ENCODE measurements at places on chromosomes 4 and X.

- DNase-seq, result no peak
Measured at GRCh38 chr4:22414833-22415232, 101.0 kb downstream of the ADGRA3 start.

DNA sequence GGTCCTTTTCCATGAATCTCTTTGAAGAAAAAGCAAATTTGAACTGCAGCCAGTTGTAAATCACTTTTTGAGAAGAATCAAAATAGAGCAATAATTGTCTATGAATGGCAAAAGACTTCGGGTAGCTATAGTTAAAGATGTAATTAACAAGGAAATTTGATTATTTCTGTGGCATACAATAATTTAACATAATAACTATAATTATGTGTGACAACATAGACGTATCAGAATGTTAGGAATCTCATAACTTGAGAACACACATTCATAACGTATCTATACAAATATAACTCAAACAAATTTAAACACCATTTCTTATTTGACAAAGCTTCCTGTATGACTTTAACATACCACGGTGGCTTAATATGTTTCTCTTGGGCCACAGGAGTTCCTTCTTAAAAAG is 36.0 kb upstream of the NSG1 start:
- DNase-seq, result no peak

DNA sequence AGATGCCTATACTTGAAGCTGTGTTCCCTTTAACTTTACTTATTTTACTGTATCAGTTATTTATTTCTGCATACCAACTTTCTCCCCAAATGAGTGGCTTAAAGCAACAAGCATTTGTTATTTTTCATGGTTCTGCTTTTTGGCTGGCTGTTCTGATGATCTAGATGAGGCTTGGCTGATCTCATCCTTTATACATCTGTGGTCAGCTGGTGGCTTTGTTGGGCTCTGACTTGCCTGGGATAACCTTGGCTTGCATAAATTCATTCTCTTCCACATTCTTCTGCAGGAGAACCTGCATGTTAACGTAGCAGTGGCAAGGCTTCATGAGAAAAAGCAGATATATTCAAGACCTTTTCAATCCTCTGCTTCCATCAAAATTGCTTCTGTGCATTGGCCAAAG is 1317.6 kb downstream of the ADGRL3 start:
- DNase-seq, result no peak

DNA sequence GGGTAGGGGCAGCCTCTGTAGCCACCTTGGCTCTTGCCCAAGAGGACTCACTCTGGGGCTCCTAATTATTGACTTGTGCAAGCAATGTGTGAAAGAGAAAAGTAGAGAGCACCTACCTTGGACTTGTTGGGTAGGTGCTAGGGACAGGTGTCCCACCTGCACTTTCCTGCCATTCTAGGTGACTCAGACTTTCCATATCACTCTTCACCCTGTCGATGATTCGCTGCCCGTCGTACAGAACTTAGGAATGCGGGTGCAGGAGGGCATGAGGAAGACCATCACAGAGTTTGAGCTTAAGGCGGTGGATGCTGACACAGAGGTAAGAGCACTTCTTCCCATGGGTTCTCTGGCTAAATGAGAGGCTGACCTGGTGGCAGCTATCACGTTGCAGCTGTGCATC is 87.3 kb upstream of the ANXA3 start:
- no peak for DNase-seq

GRCh38 chr4:2728221-2728620 is 27.9 kb downstream of the TNIP2 start:
- no peak for DNase-seq

DNA sequence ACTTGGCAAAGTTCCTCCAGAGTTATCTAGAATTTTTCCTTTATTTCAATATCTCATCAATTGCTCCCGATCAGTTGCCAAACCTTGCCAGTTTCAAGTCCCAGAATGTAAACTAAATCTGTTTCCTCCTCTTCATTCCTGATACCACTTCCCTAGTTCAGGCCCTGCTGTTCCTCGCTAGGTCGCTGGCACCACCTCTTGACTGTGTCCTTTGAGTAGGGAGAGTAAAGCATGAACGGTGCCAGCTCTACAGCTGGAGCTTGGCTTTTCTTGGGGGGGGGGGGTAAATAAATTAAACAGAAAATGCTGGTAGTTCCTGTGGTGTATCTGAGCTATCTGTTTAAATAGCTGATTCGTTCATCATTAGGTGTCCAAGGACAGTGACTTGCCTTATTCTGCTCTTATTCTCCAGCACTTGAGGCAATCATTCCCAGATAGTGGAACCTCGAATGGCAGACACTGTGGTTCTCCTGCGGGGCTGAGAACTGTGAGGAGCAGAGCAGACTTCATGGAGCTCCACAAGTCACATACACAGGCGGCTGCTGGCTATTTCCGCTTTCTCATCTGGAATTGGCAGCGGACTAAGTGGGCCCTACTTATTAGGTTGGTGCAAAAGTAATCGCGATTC is 168.3 kb upstream of the FAT1 start:
- DNase-seq, result no peak

- DNase-seq, result no peak
Measured at GRCh38 chrX:2600564-2600963, 90.5 kb upstream of the CD99 start.

DNA sequence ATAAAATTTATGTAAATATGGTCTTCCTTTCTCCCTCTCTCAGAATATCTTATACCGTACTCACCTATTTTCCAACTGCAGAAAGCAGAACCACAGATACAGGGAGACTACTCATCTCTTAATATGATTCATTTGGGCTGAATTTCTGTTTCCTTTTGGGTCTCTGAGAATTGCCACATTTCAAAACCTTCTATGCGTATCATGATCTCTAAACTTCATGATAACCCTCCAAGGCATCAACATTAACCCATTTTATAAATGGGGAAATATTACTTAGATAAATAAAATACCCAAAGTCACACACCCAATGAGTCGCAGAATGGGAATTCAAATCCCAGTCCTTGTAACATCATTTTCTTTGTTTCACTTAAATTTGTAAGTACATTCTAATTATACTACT is 16.6 kb upstream of the PRDM8 start:
- no peak for DNase-seq
